ENCODE measurements at places on chromosomes 3 and 15.
A peak's percentile ranks its signal among the peaks of the same experiment; 100 is the strongest.

- no peak for DNase-seq
Measured at GRCh38 chr15:45634432-45635190, at the start of gene SQOR. Gene SQOR (plus strand): TSS chr15:45635029. CDS start chr15:45658924, 23,895 bp downstream.

DNA sequence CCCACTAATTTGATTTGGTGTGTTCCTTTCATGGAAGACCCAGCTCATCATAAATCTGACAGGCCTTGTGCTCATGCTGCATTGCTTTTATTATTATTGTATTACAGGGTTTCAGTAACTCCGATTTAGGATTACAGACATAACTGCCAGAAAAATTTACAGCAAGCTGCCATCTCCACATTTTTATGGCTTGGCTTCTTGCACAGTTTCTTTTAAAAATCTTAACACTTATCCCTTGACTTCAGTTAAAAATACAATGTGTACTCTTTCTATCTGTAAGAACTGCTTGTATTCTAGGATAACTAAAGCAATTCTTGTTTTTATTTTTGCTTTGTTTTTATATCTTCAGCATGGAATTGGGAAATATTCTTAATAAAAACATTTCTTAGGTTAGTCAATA, 612.2 kb downstream of the DIPK2A start:
- DNase-seq = no peak

GRCh38 chr15:99983171-99983885, 250.1 kb upstream of the LYSMD4 start:
- DNase-seq = no peak

DNA sequence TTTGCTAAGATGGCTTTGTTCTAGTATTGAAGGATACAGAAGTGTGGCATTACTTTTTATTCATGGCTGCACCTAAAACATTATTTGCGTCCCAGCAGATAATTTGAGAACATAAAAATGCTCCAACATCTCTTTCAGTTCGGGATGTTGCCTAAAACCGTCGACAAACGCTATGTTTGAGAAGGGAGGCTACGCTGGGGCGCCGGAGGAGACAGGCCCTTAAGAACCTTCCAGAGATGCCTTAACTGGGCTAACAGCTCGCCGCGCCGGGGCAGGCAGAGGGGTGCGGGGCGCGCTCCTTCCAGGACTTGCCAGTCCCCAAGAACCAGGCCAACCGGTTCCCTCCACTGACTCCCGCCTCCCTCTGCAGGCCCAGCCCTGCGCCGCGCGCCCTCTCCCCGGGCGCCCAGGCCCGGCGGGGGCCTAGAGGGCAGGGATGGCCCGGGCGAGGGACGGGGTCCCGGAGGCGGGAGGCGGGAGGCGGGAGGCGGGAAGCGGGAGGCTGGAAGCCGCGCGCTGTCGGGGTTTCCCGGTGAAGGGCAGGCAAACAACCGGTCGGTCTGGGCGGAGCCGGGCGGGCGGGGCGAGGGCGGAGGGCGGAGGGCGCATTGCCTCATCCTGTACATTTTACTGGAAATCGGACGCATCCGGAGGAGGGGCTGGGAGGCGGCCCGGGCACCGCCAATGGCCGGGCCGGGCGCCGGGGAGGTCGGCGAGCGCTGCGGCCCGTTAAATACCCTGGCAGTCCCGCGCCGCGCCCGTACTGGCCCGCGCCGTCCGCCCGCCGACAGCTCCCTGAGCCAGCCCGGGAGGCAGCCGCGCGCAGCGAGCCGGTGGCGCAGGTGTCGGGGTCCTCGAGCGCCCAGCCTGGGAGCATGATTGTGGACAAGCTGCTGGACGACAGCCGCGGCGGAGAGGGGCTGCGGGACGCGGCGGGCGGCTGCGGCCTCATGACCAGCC, at the start of gene NFKBIZ:
TSS of gene NFKBIZ (plus strand) at position 761 of the 960 bp plus-strand sequence. CDS start at position 876, 115 bp downstream.
- peak; percentile 87 for DNase-seq

DNA sequence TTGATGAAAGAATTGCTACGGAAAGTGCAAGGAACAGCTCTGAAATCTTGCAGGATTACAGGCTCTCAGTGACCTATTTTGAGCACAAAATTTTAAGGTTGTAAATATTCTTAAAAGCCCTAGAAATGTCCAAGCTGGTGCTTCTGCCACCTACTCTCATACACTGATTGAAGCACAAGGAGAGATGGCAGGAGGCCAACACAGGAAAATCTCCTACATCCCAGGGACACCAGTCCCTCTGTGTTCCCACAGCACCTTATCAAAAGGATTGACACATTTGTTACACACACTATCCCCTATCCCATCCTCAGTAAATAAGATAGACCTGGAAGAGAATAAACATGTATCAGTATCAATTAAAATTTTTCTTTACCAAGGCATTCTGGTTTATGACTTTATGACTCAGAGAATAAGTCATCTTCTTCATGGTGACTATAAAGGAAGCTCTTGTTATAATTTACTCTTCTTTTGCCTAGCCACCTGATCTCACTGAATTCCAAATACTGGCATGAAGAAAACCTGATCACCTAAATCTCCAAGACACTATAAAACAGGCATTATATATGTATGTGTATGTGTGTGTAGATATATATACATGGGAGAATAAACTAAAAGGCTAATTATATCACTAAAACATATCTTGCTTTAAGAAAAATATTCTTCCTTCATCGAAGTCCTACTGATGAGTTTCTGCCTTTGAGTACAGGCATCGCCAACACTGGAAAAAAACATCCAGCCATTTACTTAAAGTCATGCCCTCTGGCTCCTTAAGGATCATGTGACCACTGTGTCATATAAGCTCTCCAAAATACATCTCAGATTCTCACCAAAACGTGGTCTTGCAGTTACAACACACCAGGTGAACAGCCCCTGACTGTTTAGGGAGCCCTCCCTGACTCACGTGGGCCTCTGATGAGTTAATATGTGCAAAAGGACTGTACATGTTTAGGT, 208.1 kb upstream of the NR2F2 start:
- no peak for DNase-seq

DNA sequence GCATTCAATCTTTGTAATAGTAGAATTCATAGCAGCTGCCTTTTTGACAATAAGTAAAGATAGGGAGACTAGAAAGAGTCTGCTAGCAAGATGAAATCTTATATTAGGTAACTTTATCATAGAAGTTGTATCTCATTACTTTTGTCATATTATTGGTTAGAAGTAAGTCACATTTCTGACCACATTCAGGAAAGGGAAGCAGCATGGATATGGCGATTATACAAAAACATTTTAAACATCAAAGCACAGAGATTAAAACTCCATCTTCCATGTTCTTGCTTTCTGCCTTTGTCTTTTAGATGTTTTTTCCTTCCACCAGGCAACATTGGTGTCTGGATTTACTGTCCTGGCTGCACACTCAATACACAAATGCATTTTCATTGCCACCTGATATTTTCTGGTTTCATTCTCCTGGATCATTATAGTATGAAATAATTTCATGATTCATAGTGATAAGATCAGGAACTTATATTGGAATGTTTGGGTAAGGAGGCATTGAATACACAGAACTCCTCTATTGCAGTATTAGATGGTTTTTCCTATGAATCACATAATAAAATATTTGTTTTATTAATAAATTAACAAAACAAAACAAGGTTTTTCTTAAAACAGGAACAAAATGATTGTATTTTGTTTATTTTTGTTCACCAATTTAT, 1460.3 kb upstream of the CADM2 start:
- DNase-seq = no peak

DNA sequence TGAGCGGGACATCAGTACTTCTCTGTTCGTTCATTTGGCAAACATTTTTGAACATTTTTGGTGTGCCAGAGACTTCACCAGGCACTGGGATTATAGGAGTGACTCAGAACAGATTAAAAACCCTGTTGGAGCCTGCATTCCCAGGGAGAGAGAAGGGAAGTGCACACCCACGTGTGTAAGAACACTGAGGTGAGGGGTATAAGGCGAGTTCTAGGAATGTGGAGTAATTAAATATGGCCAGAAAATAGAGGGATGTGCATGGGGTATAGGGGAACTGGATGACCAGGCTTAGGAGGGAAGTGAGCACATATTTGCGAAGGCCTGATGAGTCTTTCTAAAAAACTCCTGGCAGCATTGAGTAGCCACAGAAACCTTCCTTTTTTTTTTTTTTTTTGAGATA, 401.2 kb upstream of the C2CD4B start:
- DNase-seq = no peak

- no peak for DNase-seq
Measured at GRCh38 chr3:11587766-11588165, 55.9 kb downstream of the VGLL4 start.

DNA sequence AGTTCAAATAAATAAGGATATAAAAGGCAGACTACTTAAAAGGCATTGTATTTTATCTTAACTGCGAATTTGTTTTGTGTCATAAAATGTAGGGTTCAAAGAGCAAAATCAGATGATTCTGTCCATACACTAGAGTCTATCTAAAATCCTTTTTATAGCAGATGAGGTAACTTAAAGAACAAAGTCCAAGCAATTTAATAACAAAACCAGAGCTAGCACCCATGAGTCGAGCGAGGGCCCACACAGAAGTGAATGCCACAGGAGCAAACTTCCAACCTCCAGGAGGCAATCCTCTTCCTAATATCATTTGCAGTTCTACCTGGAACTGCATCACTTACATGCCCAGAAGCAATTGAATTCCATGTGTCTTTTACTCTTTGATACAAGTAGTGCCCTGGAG, 35.4 kb upstream of the KBTBD8 start:
- no peak for DNase-seq

DNA sequence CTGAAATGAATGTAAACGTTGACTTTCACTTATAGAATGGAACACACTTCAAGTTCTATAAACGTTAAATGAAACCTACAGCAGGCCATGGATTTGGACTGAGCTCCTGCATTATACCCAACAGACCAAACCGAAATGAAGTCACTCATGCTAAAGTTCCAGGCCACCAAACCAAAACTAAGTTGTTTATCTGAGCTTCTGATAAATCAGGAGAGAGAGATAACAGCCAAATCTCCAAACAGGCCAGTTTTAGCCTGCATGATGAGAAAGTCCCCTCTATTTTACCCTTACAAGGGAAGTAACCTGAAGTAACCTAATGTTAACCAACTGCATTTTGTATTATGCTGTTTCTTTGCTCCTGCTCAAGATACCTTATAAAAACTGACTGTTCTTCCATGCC, 44.5 kb downstream of the DCUN1D1 start:
- DNase-seq = no peak

- no peak for DNase-seq
Measured at GRCh38 chr3:107506458-107506857, 16.3 kb upstream of the BBX start.

DNA sequence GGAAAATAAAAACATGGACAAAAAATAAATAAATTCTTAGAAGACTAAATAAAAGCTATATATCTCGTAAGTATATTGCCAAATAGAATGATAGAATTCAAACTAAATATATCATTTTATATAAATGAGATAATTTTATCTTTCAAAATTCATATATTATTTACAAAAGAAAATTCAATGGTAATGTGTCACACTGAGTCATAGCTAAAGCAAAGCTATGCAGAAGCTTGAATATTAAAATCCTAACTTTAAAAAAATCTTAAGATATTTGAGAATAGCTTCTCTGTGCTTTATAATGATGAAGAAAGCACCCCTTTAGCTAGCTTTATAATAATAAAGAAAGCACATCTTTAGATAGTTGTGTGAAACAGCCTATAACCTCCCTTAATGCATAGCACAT, 1010.8 kb downstream of the OTOL1 start:
- no peak for DNase-seq

DNA sequence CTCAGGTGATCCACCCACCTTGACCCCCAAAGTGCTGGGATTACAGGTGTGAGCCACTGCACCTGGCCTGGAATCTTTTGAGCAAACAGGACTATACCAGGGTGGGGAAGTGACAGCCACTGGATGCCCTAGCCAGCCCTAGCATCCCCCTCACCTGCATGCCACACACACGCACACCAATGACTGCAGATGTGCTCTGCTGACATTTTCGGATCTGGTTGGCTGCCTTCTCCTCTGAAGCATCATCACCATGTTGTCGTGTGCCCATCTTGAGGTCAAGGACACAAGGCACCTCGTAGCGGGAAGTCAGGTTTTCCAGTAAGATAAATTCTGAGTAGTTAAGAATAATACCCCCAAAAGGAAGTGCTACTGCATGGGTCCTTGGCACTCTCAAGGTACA, 3.7 kb upstream of the NCKIPSD start:
- DNase-seq = no peak

DNA sequence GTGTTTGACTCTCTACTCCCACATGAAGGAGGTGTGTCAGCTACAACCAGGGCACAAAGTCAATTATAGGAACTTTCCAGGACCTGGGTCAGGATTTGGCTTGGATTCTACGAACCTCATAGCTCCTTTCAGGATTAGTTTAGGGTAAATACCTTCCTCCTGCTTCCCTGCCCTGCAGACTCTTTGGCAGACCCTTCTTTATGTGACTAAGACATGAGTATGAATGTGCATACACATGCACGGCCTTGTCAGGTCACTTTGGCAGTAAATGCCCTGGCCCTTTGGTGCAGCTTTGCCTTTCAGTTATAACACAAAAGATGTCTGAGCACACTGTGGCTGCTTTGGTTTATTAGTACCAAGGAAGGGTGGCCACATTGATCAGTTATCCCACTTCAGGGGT, 68.9 kb downstream of the GHSR start:
- DNase-seq = no peak

GRCh38 chr3:114408736-114409670, 115.2 kb downstream of the TIGIT start:
- DNase-seq = no peak

Data from C1 segment of cervical spinal cord (tissue), 14 donors.